ENCODE measurements at places on chromosomes 6 and 20.

DNA sequence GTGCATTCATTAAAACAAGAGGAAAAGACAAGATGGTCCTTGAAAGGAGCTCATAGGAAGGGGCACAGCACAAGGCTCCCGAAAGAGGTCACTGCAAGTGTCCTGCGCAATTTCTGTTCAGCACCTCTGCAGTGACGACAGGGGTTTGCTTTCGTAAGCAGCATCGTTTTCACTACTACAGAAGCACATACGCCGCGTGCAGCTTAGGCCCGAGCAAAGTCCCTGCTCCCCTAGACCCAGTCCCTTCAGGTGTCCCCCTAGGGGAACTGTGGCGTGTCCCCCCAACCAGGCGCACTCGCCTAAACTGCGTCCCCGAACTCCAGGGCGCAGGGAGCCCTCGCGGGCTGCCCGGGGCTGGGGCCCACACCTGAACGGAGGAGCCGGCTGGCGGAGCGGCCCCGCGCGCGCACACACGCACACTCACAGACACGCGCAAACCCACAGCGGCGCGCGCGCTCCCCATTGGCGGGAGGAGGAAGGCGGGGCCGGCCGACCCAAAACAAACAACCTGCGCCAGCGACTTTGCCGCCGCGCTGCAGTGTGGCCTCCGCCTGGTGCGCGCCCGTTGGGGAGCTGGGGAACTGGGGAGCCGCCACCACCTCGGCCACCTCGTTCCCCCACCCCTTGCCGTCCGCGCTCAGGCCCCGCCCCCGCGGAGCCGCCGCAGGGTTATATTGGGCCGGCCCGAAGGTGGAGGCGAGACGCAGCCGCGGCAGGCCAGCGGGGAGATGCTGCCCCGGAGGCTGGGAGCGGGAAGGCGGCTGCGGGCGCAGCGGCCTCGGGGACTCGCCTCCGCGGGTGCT lies at the start of gene FOXQ1:
TSS of gene FOXQ1 (plus strand) at position 699 of the 803 bp plus-strand sequence. CDS start 607 bp downstream, outside the sequence.
- H3K4me3 ChIP-seq, result peak within 1 kb of the TSS; percentile 53
- no peak for DNase-seq
- H3K27me3 ChIP-seq, result peaks cover 69% of the 10 kb centered on the region
- peaks cover 28% of the 10 kb centered on the region for H3K4me1 ChIP-seq

GRCh38 chr6:139519097-139519496 lies 144.6 kb upstream of the CITED2 start:
- no peaks in the 10 kb centered on the region for H3K36me3 ChIP-seq
- H3K4me3 ChIP-seq, result no peak overlapping the region
- no peak overlapping the region for H3K27ac ChIP-seq
- no peak for DNase-seq
- peaks cover 13% of the 10 kb centered on the region for H3K4me1 ChIP-seq

DNA sequence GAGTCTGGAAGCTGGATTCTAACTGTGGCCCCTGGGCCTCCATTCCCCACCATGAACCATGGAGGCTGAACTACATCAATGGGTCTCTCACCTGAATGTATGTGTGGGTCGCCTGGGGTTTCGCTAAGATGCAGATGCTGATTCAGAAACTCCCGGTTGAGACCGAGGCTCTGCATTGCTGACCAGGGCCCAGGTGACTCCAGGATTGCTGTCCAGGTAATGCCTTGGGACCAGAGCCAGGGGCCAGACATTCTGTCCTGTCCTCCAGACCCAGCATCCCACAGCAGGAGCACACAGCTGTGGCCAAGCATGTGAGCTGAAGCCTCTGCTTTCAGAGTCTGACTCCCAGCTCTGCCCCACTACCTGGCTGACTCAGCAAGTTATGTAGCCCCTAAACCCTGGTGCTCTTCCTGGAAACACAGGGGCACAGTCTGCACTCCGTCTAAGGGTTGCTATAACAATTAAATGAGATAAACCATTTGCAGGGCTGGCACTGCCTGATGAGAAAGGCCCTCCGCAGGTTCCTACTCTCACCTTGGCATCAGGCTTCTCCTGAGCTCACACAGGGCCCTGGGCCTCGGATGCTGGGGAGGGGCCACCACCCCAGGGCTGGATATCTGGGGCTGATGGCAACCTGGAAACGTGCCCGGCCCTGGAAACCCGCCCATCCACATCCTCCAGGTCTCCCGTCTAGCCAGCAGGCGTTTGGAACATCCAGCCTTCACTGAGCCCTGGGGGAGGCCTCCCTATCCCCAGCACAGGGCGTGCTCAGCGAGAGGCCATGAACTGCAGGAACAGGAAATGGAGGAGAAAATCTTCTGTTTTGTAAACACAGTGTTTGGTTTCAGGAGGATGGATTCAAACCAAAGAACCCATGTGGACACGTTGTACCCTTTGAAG lies 175.7 kb downstream of the DLL1 start:
- H3K4me3 ChIP-seq, result no peak overlapping the region
- no peaks in the 10 kb centered on the region for H3K36me3 ChIP-seq
- no peaks in the 10 kb centered on the region for H3K4me1 ChIP-seq

DNA sequence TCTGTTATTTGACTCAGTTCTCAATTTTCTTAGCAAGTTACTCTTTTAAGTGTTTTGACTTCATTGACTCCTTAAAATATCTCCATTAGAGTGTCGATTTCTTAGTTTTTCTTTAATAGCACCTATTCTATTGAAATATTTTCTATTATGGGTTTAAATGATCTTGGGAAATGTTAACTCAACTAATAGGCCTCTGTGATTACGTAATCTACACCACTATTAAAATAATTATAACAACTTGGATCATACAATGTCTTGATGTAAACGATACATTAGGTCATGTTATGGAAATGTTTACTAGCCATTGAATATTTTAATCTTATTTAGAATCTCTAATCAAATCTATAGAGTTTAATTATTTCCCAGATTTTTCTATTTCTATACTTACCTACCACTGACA lies 550.0 kb downstream of the EYS start:
- no peak overlapping the region for H3K4me3 ChIP-seq
- no peaks in the 10 kb centered on the region for H3K27me3 ChIP-seq
- no peak for DNase-seq
- H3K36me3 ChIP-seq, result no peaks in the 10 kb centered on the region
- H3K4me1 ChIP-seq, result no peaks in the 10 kb centered on the region

GRCh38 chr6:31736021-31736767 lies at the start of gene CLIC1:
CLIC1 (minus strand) TSS chr6:31736530; CDS start chr6:31736300, 230 bp downstream.
- peaks cover 3% of the 10 kb centered on the region for H3K27me3 ChIP-seq
- peaks cover 35% of the 10 kb centered on the region for H3K36me3 ChIP-seq
- H3K4me3 ChIP-seq, result peak within 1 kb of the TSS; percentile 98
- H3K4me1 ChIP-seq, result peaks cover 59% of the 10 kb centered on the region

DNA sequence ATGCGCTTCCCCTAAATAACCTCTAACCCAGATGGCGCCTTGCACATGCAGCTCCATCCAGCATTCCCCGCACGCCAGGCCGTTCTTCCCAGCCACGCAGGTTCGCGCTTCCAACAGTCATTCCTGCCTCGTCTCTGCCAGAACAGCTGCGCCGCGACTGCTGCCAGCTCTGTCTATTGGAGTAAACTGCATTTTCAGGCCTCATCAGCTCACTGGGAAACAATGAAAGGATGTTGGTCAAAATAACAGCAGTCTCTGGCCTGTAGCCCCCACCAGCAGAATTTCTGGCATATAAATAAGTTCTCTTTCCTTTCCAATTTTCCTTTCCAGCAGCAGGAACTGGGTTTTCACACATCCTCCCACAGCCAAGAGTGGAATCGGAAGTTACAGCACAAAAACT lies 14.6 kb downstream of the NRSN1 start:
- no peak overlapping the region for H3K27ac ChIP-seq
- no peak overlapping the region for H3K4me3 ChIP-seq
- no peaks in the 10 kb centered on the region for H3K36me3 ChIP-seq

GRCh38 chr6:75608956-75609533 lies 7.4 kb downstream of the SENP6 start:
- H3K36me3 ChIP-seq, result peaks cover 25% of the 10 kb centered on the region
- H3K4me1 ChIP-seq, result peaks cover 87% of the 10 kb centered on the region
- H3K27ac ChIP-seq, result no peak overlapping the region
- no peak overlapping the region for H3K4me3 ChIP-seq

- peaks cover 3% of the 10 kb centered on the region for H3K27me3 ChIP-seq
- peaks cover 7% of the 10 kb centered on the region for H3K36me3 ChIP-seq
- no peak overlapping the region for H3K27ac ChIP-seq
- H3K4me1 ChIP-seq, result peaks cover 9% of the 10 kb centered on the region
- no peak overlapping the region for H3K4me3 ChIP-seq
These were observed 3.8 kb upstream of the STX16 start for GRCh38 chr20:58647162-58647795.

- no peaks in the 10 kb centered on the region for H3K27me3 ChIP-seq
- peak overlapping the region; percentile 96 for H3K27ac ChIP-seq
- H3K4me3 ChIP-seq, result peak overlapping the region; percentile 52
- no peak for DNase-seq
- peaks cover 70% of the 10 kb centered on the region for H3K4me1 ChIP-seq
These were observed 25.6 kb upstream of the IER3 start for GRCh38 chr6:30769853-30770524.

DNA sequence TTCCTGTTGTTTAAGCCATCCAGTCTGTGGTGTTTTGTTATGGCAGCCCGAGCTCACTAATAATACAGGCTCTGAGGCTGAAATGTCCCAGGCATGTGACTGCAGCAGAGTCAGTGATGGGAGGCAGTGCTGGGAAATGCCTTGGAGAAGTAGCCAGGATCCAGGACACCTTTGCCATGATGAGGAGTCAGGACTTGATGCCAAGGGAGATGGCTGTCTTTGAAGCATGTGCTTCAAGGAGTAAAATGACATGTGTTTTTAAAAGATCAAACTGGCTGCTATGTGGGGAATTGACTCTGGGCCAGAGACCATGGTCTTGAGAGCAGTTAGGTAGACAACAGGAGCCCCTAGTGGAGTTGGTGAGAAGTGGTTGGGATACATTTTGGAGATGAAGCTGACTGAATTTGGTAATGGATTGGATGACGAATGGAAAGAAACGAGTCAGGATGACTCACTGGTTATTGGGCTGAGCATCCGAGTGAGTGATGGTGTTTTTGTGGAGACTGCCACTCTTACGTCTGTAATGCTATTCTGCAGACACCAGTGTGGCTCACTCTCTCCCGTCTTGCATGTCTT lies 322.2 kb downstream of the PLCB1 start:
- H3K36me3 ChIP-seq, result no peaks in the 10 kb centered on the region
- H3K27me3 ChIP-seq, result no peaks in the 10 kb centered on the region

DNA sequence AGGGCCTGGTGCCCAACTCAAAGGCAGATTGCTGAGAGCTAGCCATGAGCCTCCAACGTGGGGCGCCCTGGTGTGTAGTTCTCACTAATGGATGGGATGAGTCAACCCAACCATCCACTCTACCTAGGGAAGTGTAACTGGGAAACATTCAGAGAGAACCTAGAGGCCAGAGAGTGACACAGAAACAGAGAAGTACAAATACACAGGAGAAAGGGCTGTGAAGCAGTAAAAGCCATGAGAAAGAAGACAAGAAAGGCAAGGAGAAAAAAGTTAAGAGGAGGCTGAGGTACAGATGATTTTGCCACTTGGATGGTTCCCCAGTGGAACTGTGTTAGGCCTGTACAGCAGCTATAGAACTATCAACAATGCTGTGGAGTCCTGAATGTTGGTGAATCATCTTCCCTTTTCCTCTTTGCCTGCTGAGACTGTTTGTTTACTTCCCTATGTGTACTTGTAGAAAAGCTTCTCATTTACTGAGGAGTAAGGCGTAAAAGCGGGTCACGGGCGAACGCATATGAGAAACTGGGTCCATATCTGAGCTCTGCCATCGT lies 39.0 kb downstream of the MAN1A1 start:
- peak overlapping the region; percentile 54 for H3K27ac ChIP-seq
- H3K4me1 ChIP-seq, result peaks cover 76% of the 10 kb centered on the region
- H3K36me3 ChIP-seq, result peaks cover 23% of the 10 kb centered on the region
- no peaks in the 10 kb centered on the region for H3K27me3 ChIP-seq

DNA sequence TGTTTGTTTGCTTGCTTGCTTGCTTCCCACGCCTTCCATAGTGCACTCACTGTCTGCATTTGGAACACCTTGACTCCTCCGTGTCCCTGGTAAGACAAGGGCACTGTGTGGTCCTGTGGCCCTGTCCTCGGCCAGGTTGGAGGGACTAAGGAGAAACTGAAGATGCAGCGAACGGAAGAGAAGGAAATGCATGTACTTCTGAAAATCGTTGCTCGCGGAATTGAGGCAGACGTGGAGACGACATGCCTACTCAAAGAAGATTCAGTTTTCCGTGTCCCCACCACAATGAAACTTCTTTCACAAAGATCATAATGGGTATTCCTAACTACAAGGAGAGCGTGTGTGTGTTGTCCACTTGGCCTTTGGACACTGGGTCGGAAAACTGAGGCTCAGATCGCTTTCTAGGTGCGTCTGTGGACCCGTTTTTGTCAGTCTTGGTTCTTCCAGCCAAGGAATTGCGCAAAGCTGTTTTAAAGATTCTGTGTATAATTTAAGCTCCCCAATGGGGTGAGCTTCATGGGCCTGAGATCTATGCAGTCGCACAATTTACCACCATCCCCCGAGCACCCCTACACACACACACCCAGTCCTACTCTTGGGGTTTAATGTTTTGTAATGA lies 120.4 kb upstream of the ZNF184 start:
- H3K36me3 ChIP-seq, result no peaks in the 10 kb centered on the region
- H3K27ac ChIP-seq, result no peak overlapping the region
- DNase-seq, result no peak
- no peak overlapping the region for H3K4me3 ChIP-seq
- H3K4me1 ChIP-seq, result peaks cover 6% of the 10 kb centered on the region
- H3K27me3 ChIP-seq, result peaks cover 23% of the 10 kb centered on the region

- H3K36me3 ChIP-seq, result no peaks in the 10 kb centered on the region
- no peak for DNase-seq
- no peak overlapping the region for H3K4me3 ChIP-seq
These were observed 160.3 kb upstream of the ATXN1 start for GRCh38 chr6:16921399-16922110.

GRCh38 chr6:115882771-115883170 lies 177.9 kb downstream of the FRK start:
- H3K27ac ChIP-seq, result no peak overlapping the region
- no peaks in the 10 kb centered on the region for H3K36me3 ChIP-seq
- DNase-seq, result no peak
- H3K27me3 ChIP-seq, result no peaks in the 10 kb centered on the region

GRCh38 chr6:53029257-53029656 lies 34.2 kb upstream of the GSTA4 start:
- H3K27me3 ChIP-seq, result no peaks in the 10 kb centered on the region
- peak overlapping the region; percentile 30 for H3K27ac ChIP-seq
- peaks cover 16% of the 10 kb centered on the region for H3K4me1 ChIP-seq
- DNase-seq, result no peak
- H3K36me3 ChIP-seq, result peaks cover 19% of the 10 kb centered on the region

GRCh38 chr20:62142252-62143080 lies 728 bp downstream of the PSMA7 start:
- no peaks in the 10 kb centered on the region for H3K27me3 ChIP-seq
- peak overlapping the region; percentile 91 for H3K27ac ChIP-seq
- no peak for DNase-seq
- H3K4me1 ChIP-seq, result peaks cover 47% of the 10 kb centered on the region
- peaks cover 39% of the 10 kb centered on the region for H3K36me3 ChIP-seq

DNA sequence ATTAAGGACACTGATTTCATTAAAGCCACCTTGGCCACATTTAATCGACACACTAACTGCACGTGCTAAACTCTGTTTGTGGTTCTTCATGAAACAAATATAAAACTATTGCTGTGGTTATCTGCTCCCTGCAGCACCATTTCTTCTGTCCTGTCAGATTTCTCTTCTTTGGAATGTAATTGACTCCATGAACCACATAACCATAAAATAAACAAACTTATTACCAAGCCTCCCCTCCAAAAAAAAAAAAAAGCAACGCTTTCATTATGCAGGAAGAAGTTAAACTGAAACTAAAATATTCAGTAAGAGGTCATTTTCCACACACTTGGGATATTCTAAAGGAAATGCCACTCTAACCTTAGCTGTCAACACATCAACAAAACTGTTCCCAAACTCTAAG lies 319.1 kb upstream of the NT5E start:
- H3K27me3 ChIP-seq, result peaks cover 3% of the 10 kb centered on the region
- H3K4me3 ChIP-seq, result no peak overlapping the region
- DNase-seq, result no peak
- H3K36me3 ChIP-seq, result no peaks in the 10 kb centered on the region
- no peak overlapping the region for H3K27ac ChIP-seq
